ENCODE measurements at places on chromosomes 1 and 21.
A peak's percentile ranks its signal among the peaks of the same experiment; 100 is the strongest.

DNA sequence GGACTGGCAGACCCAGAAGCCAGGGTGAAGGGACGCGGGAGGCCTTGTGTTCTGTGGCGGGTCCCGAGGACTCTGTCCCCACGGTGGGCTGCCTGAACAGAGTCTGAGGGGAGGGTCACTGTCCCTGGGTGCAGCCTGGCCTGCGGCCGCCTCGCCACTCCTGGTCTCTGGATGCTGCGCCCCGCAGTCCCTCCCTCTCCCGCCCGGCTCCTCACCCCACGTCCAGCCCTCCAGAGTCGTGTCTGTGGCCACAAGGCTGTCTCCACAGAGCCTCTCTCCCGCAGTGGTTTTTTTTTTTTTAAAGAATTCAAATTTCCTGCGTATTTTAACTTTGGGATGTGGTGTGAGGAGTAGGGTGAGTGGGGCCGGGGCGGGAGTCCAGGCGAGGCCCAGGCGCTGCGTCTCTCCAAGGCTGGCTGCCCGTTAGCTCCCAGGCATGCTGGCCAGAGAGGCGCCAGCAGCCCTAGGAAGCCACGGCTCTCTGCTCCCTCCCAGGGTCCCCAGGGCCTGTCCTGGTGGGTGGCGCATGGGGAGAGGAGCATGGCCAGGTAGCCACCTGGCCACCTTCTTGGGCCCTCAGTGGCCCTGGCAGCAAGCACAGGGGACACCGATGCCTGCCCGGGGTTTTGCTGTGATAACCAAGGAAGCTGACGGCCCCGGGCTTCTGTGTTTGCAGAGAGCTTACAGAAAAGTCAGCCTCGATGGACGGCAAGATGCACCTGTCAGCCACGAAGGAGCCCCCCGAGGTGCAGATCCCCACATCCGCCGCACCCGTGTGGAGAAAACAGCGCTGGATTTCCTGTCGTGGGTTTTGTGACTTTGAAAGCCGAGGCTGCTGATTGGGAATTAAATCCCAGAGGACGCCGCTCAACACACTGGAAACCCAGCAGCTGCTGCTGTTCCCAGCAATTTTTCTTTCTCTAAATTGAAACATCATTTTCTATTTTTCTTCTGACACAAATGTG is 72.8 kb downstream of the MORN1 start:
- no peak for DNase-seq

- DNase-seq = no peak
These were observed 193.6 kb upstream of the KAZN start for GRCh38 chr1:14404862-14405301.

- DNase-seq = no peak
These were observed 57.4 kb downstream of the UCK2 start for GRCh38 chr1:165884690-165885304.

DNA sequence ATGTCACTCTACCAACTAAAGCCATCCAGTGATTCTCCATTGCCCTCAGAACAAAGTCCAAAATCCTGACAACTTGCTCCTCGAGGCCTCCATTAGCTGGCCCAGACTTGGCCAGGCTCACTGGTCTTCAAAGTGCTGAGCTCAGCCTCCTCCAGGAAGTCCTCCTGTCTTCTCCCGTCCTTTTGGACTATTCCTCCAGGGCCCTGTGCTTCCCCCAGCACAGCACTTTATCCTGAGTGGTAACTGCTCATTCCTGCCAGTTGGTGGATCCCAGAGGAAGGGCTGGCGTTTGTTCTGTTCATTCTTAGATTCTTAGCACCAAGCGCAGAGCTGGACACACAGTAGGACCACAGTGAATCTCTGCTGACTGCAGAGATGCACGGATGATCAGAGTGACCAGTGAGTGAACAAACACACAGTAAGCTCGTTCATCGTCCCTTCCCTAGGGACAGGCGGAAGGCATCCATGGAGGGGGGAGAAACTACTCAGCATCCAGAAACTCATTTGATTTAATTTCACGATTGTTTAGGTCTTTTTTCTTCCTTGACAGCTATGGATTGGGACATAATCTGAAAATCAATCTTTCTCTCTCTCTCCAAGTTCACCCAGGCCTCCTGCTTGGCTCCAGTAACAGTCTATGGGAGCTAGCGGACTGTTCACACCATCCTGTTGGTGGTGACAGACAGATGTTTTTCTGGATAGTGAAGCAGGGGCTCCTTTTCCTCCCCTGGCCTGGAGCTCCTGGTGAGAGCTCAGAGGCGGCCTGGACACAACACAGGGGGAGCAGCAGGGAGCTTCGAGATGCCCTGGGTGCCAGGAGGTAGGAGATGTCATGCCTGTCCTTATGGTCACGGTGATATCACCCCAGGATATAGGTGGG is 180.2 kb downstream of the PTPRU start:
- no peak for DNase-seq

DNA sequence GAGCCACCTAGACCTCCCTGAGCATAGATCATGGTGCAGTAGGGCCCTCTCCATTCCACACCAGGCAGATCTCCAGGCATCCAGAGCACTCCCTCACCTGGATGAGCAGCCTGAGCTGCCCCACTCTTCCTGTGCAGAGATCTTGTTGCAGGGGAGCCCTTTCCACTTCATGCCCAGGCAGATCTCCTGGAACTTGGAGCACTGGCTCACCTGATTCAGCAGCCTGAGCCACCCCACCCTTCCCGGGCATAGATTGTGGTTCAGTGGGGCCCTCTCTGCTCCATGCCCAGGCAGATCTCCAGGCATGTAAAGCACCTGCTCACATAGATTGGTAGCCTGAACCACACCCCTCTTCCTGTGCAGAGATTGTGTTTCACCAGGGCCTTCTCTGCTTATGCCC is 78.0 kb downstream of the SEC16B start:
- DNase-seq = no peak

DNA sequence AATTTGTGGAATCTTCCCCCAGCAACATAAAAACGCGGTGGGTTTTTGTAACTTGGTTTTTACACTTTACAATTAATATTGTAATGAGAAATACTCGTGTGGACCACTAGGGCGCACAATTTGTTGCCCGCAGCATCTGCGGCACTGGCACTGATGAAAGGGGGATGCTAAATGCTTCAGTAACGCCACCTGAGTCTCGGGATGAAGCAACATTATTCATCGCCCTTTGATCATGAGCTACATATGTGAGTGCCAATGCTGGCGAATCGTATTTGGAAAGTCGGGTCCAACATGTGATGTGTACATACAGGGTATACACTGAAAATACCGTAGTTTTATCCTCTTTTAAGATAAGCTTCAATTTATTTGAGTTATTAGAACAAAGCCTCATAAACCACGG is 34.2 kb upstream of the COX20 start:
- no peak for DNase-seq

GRCh38 chr1:36989241-36989640 is 45.1 kb downstream of the GRIK3 start:
- no peak for DNase-seq

GRCh38 chr1:203367057-203367456 is 16.1 kb upstream of the FMOD start:
- DNase-seq = peak; percentile 66

DNA sequence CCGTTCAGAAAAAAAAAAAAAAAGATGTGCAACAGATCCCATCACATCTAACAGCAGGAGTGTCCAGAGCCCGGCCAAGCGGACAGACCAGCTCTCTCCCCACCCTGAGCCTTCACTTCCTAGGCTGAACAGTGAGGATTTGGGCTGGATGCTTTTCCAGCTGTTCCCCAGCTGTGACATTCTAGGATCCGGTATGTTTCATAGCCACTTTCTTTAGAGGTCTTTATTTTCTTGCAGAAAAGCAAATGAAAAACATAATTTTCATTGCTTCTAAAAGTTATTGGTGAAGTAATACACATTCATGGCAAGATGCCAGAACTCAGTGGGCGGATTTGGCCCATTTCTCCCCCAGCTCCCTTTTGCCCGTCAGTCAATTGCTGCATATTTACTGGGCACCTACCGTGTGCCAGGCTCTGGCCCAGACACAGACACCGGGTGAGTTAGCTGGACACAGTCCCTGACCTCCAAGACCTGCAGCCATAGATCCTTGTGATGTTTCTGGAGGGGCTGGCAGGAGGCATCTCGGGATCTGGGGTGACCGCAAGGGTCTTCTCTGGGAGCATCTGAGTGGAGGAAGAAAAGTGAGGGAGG is 213.7 kb upstream of the VAMP3 start:
- DNase-seq = no peak

- DNase-seq = no peak
These were observed 110.3 kb downstream of the SEC16B start for GRCh38 chr1:177859572-177859971.

Data from NCI-H2029 treated with DMSO at 0.1 percent for 48 hours (cell line).